PC-3 (cell line): ENCODE measurements at places on chromosomes 3 and 15. TPM values are rescaled to one million over a fixed set of nuclear protein-coding genes. Genes with fewer than 3 reads are reported as not detected.

Gene TMEM207
- total RNA-seq = not detected in 2 replicates

Gene DZIP3
- total RNA-seq = 5.1 and 7.3 TPM in 2 replicates

DNA sequence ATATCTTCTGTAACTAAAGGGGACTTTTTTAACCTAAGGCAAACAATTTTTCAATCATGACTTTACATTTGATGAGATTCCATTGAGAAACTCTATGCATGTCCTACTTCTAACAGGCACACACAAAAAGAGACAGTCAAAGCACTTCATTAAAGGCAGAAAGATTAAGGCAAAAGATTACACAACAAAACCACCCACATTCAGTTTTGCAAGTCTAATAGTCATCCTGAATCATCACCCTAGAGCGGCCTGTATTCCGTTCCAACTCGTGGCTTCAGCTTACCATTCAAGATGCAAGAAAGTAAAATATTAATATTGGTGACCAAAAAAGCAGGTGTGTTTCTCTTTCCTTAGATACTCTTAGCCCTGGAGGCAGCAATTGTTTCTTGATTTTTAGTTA, 205.9 kb downstream of the P3H2 start:
- peak; percentile 94 for DNase-seq

DNA sequence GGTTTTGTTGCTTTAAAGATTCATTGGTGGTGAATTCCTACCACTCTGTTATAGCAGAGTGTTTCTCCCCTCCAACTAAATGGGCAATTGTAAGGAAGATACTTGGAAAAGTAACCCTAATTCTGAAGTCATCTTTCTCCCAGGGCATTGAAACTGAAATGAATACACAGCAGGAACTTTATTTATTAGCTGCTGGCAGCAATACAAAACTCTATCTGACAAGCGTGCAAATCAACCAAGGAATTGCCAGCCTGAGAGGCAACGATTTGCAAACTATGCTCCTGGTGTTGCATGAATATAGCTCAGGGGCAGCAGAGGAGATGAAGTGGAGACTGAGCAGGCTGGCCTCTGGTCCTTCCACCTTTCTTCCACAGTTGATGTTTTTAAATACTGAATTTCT, 48.9 kb downstream of the CD200R1 start:
- DNase-seq = no peak

DNA sequence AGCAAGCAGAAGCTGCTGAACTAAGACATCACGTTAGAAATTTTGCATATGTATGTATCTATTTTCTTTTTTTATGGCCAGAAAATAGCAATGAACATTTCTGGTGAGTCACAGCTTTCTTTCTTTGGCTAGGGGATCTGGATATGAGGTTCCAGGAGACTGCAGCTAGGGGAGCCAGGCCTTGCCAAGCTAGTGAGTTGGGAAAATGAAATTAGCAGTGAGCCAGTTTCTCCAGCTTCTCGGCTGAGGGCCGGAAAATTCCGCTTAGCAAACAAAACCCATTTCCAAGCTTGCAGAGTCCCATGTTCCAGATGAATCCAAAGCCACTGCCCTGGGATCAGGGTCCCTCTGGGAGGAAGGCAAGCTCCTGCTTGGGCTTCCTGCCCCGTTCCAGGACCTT, 137.6 kb downstream of the SRGAP3 start:
- no peak for DNase-seq

DNA sequence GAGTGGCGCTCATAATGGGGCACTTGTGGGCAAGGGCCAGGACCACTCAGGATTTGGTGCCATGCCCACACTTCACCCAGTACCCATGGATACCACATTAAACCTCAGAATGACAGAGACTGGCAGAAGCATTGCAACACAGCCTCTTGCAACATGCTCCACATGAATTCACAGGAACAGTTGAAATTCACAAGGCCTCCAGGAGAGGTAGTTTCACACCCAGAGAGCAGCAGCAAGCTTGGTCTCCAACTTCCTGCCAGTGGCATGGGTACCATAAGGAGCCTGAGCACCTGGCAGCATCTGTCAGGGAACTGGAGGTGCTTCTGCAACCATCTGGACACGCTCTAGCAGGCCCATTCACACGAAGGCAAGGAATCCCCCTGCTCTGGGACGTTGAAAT, 101.0 kb downstream of the OSBPL10 start:
- DNase-seq = peak; percentile 13

- no peak for DNase-seq
Observed at GRCh38 chr3:87924485-87924884, 134.3 kb downstream of the CGGBP1 start.

- no peak for DNase-seq
Observed at GRCh38 chr15:73570355-73571032, 62.7 kb downstream of the NPTN start.

DNA sequence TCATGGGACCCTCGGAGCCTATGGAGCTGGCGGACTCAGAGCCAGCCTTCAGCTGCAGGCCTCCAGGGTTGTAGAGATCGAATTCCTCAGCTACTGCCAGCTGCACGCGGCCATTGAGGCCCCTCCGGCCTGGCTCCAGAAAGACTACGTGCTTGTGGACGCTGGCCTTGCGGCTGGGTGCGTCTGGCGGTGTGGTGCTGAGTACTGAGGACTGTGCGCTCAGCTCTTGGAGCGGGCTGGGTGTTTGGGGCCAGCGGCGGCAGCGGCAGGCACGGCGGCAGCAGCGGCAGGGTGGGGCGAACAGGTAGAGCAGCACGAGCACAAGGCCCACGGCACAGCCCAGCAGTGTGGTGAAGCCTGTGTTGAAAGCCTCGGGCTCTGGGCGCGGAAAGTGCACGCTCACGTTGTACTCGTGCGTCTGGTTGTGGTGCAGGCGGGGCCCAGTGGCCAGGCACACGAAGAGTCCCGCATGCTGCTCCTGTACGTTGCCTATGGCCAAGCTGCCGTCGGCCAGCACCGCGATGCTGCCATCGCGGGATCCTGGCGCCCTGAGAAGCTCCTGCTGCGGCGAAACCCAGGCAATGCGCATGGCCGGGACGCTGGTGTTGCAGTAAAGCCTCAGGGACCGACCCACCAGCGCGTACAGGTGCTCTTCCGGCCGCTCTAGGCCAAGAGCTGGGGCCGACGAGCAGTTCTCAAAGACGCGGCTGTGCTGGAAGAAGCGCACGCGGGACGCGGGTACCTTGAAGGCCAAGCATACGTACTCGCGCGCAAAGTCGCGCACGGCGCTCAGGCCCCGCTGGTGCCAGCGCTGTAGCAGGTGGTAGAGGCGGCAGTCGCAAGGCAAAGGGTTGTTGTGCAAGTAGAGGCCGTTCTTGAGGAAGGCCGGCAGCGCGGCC, 1.3 kb downstream of the AMIGO3 start:
- DNase-seq = no peak
